T-helper 17 cell (primary cell): ENCODE measurements at places on chromosomes 1 and 21.

GRCh38 chr1:89616844-89617627, 15.9 kb upstream of the LRRC8C start:
- H3K4me3 ChIP-seq: no peak overlapping the region
- peak overlapping the region; percentile 41 for H3K27ac ChIP-seq
- H3K36me3 ChIP-seq: peaks cover 3% of the 10 kb centered on the region
- peaks cover 37% of the 10 kb centered on the region for H3K4me1 ChIP-seq
- no peaks in the 10 kb centered on the region for H3K27me3 ChIP-seq

DNA sequence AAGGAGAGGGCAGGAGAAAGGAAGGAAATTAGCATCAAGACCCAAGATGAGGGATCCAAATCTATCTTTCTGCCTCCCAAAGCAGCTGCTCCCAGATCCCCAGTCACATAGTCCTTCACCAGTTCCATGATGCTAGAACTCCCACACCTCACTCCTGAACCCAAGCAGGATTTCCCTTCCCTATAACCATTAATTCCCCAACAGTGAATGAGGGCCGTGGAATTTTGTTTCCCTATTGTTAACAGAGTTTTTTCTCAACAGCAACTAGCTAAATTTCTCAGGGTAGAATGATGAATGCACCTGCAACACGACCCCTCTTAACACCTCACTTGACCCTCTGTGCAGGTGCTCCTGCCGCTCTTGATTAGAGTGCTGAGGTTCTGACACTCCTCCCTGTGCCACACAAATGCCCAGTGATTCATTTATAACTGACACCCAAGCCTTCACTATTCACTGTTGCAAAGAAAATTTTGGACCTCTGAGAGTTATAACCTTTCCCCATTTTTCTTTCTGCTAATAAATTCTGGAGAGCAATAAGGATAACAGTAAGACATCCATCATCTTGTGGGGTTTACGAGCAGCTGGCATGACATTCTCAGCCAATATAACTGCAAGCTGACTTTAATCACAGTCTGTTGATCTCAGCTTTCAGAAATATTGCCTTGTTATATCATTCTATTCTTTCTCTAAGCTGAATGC, 25.4 kb upstream of the NPL start:
- H3K27ac ChIP-seq: no peak overlapping the region
- no peak for DNase-seq
- H3K36me3 ChIP-seq: no peaks in the 10 kb centered on the region
- peaks cover 2% of the 10 kb centered on the region for H3K4me1 ChIP-seq
- H3K27me3 ChIP-seq: peaks cover 26% of the 10 kb centered on the region

DNA sequence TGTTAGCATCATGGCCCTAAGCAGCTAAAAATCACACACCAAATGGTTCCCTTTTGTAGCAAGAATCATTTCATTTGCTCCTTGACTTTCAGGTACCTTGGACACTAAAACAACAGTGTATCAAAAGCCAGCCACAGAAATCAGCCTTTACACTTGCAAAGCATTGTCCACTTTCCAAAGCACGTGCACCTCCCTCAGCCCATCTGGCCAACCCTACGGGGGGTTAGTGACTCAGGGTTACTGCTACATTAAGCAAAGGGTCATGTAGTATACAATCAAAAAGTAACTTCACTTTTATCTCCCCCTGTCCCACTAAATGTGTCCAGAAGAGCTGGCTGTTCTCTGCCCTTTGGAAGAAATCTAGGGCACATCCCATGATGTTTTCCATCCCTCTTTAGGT, 149.7 kb downstream of the HIVEP3 start:
- no peak for DNase-seq
- no peak overlapping the region for H3K27ac ChIP-seq
- H3K36me3 ChIP-seq: peaks cover 3% of the 10 kb centered on the region
- no peak overlapping the region for H3K4me3 ChIP-seq

DNA sequence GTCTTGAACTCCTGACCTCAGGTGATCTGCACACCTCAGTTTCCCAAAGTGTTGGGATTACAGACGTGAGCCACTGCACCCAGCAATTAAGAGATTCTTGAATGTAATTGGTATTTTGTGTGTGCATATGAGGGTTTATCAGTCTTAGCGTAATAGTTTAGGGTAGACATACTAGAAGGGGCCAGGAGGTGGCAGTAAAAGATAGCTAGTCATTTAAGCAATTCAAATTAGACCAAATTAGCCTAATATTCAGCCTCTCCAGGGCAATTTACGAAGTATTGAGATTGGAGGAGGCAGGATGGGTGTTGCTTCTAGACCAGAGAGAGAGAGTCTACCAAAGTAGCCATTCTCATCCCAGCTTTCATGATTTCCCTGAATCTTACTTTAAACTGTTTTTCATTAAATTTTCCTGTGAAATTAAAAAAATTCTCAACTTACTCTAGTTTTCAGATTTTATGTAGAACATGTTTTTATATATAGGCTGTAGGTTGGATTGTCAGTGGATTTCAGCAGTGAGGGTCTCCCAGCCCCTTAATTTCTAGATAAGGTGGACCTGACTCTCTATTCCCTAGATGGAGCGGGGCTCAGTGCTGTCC, 119.7 kb downstream of the HHAT start:
- no peaks in the 10 kb centered on the region for H3K27me3 ChIP-seq
- DNase-seq: no peak
- peaks cover 10% of the 10 kb centered on the region for H3K4me1 ChIP-seq
- no peak overlapping the region for H3K27ac ChIP-seq
- H3K4me3 ChIP-seq: no peak overlapping the region

GRCh38 chr1:18123467-18123992, 15.9 kb downstream of the IGSF21 start:
- peaks cover 2% of the 10 kb centered on the region for H3K4me1 ChIP-seq
- no peak for DNase-seq
- peak overlapping the region; percentile 13 for H3K4me3 ChIP-seq
- H3K27ac ChIP-seq: no peak overlapping the region

DNA sequence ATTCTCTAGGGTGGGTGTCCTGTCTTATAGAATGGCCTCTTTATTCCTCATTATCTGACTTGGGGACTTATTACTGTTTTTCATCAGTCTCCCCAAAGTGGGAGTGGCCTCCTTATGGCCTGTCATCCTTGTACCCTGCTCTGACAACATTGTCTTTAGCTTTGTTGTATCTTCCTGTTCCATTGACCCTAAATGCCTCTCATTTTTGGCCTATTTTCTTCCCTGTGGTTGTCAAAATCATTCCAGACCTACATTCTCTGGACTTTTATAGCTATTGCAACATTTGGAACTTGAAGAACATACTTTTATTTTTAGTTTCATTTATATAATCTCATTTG, 9.7 kb downstream of the SFT2D2 start:
- H3K27ac ChIP-seq: no peak overlapping the region
- peaks cover 45% of the 10 kb centered on the region for H3K4me1 ChIP-seq
- no peak for DNase-seq

GRCh38 chr1:65505547-65506300, 85.3 kb downstream of the LEPR start:
- no peaks in the 10 kb centered on the region for H3K27me3 ChIP-seq
- H3K4me3 ChIP-seq: no peak overlapping the region
- no peaks in the 10 kb centered on the region for H3K4me1 ChIP-seq
- no peak overlapping the region for H3K27ac ChIP-seq
- no peak for DNase-seq

- peaks cover 23% of the 10 kb centered on the region for H3K27me3 ChIP-seq
- DNase-seq: no peak
- no peaks in the 10 kb centered on the region for H3K36me3 ChIP-seq
- H3K4me3 ChIP-seq: no peak overlapping the region
- H3K27ac ChIP-seq: no peak overlapping the region
Measured at GRCh38 chr1:157304271-157304670, 166.1 kb upstream of the ETV3 start.

DNA sequence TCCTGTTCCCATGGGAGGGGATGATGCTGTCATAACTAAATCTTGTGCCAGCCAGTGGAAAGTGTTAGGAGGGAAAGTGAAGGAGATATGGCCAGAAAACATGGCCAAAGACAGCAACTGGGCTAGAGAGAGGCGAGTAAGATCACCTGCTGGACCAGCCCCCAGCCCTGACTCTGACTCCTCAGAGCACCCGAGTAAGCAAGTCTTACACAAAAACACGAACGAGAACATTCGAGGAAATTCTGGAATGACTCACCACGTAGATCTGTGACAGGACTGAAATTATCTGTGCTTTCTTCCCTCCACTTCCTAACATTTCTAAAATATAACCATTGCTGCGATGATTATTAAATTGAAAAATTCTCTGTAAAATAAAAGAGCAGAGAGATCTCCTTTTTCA, 9.2 kb downstream of the ZNF496 start:
- peaks cover 8% of the 10 kb centered on the region for H3K4me1 ChIP-seq
- no peaks in the 10 kb centered on the region for H3K36me3 ChIP-seq
- peak overlapping the region; percentile 56 for H3K27ac ChIP-seq
- H3K4me3 ChIP-seq: no peak overlapping the region
- no peak for DNase-seq

- H3K27me3 ChIP-seq: no peaks in the 10 kb centered on the region
- H3K36me3 ChIP-seq: no peaks in the 10 kb centered on the region
- H3K4me1 ChIP-seq: peaks cover 3% of the 10 kb centered on the region
Measured at GRCh38 chr1:195054217-195054687, 1554.0 kb downstream of the KCNT2 start.
